Mucosa of descending colon (tissue), 3 donors: ENCODE measurements at places on chromosomes 3 and 15. TPM values are rescaled to one million over a fixed set of nuclear protein-coding genes. Genes with fewer than 3 reads are reported as not detected.

GRCh38 chr3:172666181-172666872, 44.5 kb downstream of the NCEH1 start:
- DNase-seq = no peak

GRCh38 chr3:10321630-10322351, 879 bp upstream of the SEC13 start:
- no peak for DNase-seq

GRCh38 chr15:36614016-36614415, 34.6 kb downstream of the CDIN1 start:
- no peak for DNase-seq

DNA sequence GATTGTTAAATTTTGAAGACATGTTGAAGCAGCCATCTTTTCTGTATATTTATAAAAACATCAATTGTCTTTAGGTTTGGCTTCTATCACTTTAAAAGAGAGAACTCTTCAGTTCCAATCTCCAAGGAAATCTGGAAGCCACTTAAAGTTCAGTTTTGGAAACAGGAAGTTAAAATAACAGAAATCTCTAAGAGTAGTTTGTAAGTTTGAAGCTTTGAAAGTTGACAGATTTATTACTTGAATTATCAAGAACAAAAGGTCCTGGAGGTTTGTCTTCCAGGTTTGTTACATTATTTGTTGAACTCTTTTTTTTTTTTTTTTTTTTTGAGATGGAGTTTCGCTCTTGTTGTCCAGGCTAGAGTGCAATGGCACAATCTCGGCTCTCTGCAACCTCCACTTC, 30.0 kb downstream of the RNF111 start:
- DNase-seq = no peak

- DNase-seq = no peak
These were observed 14.5 kb upstream of the B4GALT4 start for GRCh38 chr3:119255214-119255613.

DNA sequence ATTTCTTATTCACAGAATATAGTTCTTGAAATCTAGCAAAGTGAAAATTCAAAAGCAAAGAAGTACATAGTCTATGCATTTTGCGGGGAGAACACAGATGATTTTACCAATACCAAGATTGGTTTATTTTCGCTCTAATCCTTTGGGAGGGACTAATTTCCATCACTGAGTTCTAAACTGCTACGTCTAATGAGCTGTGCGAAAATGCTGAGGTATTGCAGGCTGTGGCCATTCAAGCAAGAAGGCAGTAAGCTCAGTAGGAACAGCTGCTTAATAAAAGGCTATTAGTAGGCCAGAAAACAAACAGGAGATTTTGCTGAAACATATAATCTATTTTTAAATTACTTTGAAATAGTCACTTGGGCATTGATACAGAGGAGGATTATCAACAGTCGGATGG, 379.0 kb downstream of the CNTN4 start:
- no peak for DNase-seq

Gene CSPG5
- total RNA-seq = 0.58 TPM

GRCh38 chr3:172520301-172520831, 2.9 kb downstream of the TNFSF10 start:
- DNase-seq = no peak

- no peak for DNase-seq
These were observed 406.6 kb upstream of the DPPA4 start for GRCh38 chr3:109743981-109744380.

DNA sequence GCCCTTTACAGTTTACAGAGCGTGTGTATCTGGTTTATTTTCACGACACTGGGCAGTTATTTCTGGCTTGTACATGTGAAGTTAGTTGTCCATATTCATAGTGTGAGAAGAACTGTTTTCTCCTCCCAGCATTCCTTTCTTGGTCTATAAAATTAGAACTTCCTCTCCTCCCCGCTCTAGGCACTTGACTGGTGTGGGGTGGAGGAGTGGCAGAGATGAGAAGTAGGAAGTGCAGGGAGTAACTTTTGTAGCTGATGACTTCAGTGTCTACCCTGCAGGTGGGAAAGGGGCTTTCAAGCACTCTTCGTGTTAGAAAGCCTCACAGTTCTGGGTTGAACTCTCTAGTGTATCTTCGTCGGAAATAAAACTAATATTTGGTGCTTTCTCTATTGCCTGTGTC, 13.4 kb downstream of the APOD start:
- DNase-seq = no peak

Gene VPS8
- 57.6 TPM for total RNA-seq

Gene CCDC13
- 3.0 TPM for total RNA-seq

DNA sequence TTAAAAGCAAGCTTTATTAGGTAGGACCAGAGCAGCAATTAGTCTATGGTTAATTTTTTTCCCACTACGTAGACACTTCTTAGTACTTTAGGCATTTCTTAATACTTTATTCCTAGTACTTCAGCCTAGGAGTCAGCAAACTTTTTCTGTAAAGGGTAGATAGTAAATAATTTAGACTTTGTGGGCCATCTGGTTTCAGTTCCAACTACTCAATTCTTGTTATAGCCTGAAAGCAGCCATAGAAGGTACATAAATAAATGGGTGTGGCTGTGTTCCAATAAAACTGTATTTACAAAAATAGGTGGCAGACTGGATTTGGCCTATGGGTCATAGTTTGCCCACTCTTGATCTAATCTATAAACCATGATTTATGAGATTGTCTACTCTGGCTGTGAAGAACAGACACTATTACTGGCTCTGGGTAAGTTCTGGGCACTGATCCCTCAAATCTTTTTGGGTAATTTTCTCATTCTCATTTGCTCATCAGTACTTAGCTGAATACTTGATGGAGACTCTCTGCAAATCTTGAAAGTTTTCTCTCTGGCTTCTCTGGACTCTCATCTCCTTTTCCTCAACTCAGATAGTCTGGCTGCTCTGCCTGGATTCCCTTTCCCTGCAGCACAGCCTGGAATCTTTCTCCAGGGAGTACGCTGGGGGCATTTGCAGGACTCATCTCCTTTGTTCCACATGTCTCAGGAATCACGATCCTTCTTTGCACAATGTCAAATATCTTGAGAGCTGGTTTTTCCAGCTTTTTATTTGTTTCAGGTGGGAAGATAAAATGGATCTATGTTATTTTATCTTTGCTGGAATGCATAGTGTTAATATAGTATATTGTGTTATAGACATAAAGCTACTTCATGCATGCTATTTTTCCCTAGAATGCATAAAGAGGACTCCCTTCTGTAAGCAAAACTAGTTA, 524.8 kb upstream of the TBL1XR1 start:
- no peak for DNase-seq

GRCh38 chr3:185365291-185366073, 2.5 kb downstream of the MAP3K13 start:
- no peak for DNase-seq

- no peak for DNase-seq
These were observed 4.7 kb upstream of the KPNA4 start for GRCh38 chr3:160569894-160570652.

DNA sequence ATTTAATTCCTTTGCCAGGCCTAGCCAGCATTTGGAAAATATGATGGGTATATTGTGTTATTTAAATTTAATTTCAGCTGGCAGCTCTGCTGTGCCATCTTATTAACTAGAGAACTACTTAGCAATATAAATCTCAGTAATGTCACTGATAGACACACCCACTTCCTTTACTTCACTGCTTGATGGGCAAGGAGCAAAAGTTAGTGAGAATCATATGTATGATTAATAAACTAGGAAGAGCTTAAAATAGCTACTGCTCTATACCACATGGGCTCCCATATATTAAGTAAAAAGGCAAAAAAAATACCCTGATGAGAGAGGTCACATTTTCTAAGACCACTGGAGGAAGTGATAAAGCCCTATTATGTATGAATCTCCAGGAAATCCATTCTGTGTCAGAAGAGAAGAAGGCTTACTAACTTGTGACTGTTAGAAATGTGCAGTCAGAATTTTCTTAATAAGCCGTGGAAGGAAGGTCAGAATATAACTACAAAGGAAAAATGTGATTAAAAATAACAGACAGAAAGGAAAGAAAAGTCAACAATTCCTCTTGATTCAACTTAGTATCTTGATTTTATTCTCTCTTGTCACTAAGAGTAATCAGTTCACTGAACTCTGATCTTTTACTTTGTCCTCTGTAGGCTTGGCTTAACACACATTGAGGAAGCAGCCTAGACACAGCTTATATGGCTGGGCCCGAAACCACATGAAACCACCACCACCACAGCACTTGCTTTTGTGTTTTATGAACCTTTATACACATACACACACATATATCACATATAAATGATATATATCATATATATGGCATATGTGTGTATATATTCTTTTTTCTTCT, 1233.9 kb upstream of the ALCAM start:
- no peak for DNase-seq

DNA sequence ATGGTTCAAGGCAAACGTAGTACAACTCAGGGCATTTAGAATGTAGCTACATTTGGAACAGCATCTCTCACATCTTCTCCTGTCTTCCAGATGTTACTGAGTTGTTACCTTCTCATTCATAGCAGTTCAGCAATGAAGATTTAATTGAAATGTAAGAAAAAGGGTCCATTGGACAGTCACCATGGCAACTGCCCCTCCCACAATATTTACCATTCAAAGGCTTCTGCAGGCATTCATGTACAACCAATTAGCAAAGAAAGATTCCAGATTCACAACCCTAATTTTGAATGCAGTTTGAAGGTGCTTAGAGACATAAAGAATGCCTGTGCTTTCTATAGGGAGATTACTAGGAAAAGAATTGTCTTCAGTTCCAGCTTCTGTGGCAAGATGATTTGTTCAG, 22.2 kb downstream of the SCN11A start:
- no peak for DNase-seq

- DNase-seq = no peak
These were observed 239.6 kb upstream of the NR2E3 start for GRCh38 chr15:71570736-71571135.

DNA sequence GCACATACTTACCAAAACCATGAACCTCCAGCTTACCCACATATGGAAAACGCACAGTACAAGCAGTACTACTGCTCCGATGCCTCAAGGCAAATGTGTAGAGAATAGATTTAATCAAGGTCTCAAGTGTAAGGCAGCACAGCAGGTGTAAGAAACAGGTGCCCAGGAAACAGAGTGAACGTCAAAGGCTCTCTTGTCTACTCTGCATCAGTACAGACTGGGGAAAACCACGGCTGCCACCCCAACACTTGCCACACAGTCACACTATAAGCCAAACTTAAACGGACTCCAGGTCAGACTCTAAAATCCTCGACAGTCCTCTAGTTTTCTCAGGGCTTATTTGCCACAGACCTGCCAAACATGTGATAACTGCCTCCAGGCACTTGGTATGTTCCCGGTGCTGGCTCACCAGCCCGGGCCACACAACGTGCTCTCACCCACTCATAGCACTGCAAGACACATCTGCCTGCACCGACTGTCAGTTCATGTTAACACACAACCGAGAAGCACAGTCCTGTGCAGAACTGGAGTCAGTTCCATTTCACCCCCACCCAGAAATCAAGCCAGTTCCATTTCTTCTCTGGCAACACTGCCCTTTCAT, 30.6 kb downstream of the ABCC5 start:
- DNase-seq = no peak

- no peak for DNase-seq
These were observed 768 bp upstream of the SEMA5B start for GRCh38 chr3:123028233-123028828.

- no peak for DNase-seq
These were observed 3.0 kb downstream of the MEF2A start for GRCh38 chr15:99568625-99569352.

Gene OXTR
- total RNA-seq = 0.19 TPM

- DNase-seq = no peak
These were observed 27.9 kb downstream of the TP53BP1 start for GRCh38 chr15:43465100-43465499.

GRCh38 chr15:67194171-67195114, 60.0 kb downstream of the AAGAB start:
- DNase-seq = no peak

- no peak for DNase-seq
These were observed 97.1 kb downstream of the SLC25A26 start for GRCh38 chr3:66317750-66318376.

DNA sequence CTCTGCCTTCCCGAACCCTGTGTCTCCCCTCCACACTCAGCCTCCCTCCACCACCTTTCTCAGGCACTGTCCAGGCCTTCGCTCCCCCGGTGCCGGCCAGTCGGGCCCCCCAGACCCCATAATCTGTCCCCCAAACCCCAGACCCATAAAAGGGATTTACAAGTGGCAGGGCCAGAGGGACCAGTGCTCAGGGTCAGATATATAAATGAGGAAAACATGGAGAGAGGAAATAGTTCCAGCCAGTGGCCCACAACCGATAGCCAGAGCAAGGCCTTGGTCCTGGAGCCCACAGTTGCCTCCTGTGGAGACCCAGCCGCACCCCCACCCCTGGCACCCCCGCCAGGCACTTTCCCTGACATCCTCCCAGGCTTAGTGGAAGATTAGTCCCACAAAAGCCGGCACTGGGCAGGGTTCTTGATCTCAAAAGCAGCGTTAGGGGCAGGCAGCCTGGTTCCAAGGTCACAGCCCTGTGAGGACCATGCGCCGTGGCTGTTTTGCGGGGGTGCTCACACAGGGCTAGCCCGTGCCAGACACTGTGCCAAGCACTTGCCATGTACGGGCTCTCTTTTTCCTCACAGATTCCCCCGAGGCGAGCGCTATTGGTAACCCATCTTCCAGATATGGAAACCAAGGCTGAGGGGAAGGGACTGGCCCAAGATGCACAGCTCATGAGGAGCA, 1.1 kb upstream of the PLXND1 start:
- no peak for DNase-seq

GRCh38 chr3:13235079-13235478, 161.8 kb upstream of the IQSEC1 start:
- DNase-seq = no peak

DNA sequence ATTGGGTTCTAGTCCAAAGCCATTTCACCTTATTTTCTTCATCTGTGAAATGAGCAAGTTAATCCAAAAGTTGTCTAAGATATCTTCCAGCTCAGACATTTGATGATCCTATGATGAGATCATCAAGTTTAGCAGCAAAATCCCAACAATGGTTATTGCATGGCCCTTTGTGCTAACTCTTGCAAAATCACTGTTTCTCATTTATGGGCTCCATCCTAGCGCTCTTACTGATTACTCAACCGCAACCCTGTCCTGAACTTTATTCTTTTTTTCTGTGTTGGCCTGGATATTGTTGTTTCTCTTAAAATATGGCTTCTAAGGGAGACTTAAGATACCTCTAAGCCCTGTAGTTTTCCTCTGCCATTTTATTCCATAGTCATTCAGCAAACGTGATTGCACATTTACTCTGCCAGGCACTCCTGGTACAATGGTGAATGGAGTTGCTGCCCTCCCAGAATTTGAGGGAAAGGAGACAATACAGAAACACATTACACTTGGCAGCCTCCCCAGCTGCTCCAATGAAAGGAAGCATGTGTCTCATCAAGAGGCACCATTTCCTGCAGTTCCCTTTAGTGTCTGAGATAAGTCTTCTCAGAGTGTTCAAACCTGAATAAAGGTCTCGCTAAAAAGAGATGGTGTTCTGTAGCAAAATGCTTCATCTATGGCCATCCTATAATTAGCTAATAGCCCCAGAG, 4.4 kb downstream of the GXYLT2 start:
- peak; percentile 30 for DNase-seq

Gene PARP6
- total RNA-seq = 32.9 TPM
